ENCODE measurements at places on chromosomes 5 and 9.
A peak's percentile ranks its signal among the peaks of the same experiment; 100 is the strongest.

DNA sequence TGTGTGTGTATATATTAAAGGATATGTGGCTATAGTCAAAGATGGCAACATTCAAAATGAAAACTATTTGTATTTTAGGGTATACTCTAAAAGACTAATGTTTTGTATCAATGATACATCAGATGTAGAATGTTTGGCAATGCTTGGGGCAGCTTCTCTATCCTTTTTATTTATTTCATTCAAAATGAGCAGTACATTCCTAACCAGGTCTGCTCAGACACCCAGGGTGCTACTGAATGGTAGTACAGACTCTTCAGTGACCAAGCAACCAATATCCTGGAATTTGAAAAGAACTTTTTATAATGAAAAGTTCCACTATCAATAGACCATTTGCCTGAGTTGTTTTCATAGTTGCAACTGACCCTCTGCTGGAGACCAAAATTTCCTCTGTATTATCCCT is 23.9 kb downstream of the MEGF9 start:
- no peak for DNase-seq

GRCh38 chr9:131755541-131756198 is 15.8 kb upstream of the RAPGEF1 start:
- peak; percentile 94 for DNase-seq

- DNase-seq, result no peak
Measured at GRCh38 chr9:68708513-68708912, 3.5 kb downstream of the PIP5K1B start.

DNA sequence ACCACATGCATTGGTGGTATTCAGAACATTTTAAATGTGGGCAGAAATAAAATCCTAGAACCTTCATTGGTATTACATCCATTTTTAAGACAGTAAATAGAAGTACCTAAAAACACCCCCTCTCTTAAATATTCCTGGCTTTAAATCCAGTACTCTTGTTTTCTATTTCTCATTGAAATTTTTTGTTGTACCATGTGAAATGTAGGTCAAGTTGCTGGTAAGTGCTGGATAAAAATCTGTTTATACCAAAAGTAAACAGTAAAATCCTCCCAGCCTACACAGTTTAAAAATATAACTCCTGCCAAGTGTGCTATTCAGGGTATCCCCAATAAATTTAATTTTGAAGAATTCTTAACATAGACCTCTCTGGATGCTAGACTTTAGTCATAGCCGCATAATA is 75.0 kb upstream of the FST start:
- no peak for DNase-seq

- DNase-seq, result no peak
Measured at GRCh38 chr9:17699615-17700330, 120.9 kb downstream of the SH3GL2 start.

GRCh38 chr5:11234501-11234911 is 473.5 kb upstream of the DAP start:
- no peak for DNase-seq

GRCh38 chr9:87685871-87686519 is 39.9 kb upstream of the CTSL start:
- peak; percentile 39 for DNase-seq

DNA sequence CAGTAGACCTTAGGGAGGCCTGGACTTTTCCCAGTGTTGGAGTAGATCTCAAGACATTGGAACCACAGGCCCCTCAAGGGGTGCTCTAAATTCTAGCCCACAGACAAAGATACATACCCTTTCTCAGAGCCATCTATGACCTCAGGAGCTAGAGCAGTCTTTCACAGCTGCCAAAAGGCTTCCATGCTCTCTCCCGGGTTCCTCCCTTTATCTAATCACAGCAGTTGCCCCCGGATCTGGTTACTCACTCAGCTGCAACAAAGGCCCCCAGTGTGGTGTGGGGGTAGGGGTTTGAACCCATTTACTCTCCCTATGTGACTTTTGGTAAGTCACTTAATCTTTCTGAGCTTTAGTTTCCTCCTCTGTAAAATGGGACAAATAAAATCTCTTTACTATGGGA is 27.0 kb downstream of the POU4F3 start:
- DNase-seq, result no peak

- no peak for DNase-seq
Measured at GRCh38 chr5:32522429-32523143, 62.8 kb upstream of the SUB1 start.

DNA sequence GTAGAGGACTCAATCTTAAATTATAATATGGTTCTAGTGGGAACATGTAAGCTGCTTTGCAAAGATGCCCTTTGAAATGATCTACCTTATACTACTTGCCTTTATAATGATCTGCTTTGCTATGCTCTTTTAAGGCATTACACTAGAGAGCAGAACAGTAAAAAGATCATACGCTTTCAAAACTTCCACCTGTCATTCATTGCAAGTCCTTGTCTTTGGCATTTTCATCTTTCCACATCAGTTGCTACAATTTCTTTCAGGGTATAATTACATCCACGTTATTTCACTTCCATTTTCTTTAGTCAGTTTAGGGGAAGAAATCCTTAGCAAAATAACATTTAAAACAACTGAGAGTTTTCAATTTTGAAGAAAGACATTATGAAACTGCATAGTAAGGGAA is 80.3 kb downstream of the ACTBL2 start:
- no peak for DNase-seq

GRCh38 chr9:124776954-124777648 is at the start of gene OLFML2A:
TSS of gene OLFML2A (plus strand) at chr9:124777133. CDS start at chr9:124777271, 138 bp downstream.
- DNase-seq, result no peak

DNA sequence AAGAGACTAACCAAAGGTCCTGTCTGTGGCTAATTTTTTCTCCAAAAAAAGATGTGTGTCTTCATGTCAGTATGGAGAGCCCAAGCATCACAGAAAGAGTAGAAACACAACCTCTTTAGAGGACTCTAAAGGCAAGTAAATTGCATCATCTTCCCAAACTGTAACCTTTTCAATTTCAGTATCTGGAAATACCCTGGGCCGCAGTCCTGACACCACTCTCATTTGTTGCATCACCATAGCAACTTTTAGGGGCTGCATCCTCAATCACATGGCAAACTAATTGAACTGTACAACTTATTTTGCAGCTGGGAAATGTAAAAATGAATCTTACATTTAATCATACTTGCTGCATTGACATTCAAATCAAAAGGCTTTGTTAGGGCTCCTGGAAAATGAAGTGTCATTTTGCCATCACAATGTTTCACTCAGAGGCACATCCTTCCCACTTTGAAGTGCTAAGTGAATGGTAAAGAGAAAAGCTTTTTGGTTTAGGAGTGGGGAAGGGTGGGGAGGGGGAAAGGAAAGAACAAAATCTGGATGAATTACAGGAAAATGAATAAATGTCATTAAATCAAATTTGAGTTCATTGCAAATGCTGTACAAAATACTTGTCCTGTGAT is 60.6 kb upstream of the GRIA1 start:
- no peak for DNase-seq

DNA sequence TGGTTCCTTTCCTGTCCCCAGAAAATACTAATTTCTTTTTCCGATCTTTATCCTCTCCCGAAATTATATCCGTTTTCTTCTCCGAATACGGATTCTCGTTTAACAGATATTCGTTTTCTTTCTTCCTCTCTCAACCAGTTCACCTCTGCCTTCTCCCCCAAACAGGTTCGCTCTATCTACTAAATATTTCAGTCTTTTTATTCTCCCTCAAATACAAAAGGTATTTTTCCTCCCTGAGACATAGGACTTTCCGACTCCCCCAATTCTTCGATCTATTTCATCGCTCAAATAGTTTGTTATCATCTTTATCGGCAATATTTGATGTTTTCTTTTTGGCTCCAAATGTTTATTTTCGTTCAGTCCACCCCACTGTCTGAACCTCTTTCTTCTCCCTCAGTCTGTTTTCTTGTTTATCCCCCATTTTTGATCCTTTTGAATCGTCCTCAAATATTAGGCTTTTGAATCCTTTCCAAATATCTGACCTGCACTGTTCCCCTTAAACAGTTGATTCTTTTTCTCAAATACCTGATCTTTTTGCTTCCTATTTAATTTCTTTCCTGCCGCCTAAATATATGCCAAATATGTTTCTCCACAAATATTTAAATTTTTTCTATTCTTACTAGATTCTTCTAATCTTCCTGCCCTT is 4.4 kb downstream of the PITX1 start:
- DNase-seq, result no peak

DNA sequence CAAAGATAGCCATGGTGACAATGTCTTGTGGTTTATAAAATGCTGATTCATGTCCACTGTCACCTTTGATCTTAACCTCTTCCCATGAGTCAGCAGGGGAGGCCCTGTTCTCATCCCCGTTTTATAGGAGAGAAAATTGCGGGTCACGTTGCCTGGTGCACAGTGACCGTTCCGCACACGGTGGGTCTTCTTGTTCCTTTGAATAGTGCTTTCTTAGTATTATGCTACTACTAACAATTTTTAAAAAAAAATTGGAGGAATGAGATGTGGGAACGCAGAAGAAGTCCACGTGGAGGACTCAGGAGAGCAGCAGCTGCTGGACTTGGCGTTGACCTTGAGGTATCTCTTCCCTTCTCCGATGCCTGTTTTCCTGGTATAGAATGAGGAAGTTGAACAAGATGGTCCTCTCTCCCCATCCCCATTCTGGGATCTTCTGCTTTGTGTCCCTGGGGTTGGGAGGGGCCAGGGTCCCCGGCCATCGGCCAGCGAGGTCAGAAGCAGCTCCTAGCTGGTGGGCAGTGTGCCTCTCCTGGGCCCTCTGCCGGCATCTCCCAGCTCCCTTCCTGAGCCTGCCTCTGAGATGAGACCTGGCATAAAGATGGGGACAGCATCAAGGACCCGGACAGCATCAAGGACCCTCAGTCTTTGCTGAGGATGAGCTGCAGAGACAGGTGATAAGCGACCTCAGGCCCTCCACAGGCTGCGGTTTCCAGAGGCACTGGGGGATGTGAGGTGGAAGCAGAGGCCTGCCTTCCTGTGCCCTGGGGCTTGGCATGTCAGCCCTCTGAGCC is 143.9 kb downstream of the C9orf50 start:
- no peak for DNase-seq

- DNase-seq, result no peak
Measured at GRCh38 chr5:177966839-177967166, 29.2 kb downstream of the PROP1 start.

- no peak for DNase-seq
Measured at GRCh38 chr5:122341087-122341486, 29.1 kb downstream of the SNCAIP start.

GRCh38 chr9:98900244-98900643 is 43.5 kb upstream of the COL15A1 start:
- no peak for DNase-seq

DNA sequence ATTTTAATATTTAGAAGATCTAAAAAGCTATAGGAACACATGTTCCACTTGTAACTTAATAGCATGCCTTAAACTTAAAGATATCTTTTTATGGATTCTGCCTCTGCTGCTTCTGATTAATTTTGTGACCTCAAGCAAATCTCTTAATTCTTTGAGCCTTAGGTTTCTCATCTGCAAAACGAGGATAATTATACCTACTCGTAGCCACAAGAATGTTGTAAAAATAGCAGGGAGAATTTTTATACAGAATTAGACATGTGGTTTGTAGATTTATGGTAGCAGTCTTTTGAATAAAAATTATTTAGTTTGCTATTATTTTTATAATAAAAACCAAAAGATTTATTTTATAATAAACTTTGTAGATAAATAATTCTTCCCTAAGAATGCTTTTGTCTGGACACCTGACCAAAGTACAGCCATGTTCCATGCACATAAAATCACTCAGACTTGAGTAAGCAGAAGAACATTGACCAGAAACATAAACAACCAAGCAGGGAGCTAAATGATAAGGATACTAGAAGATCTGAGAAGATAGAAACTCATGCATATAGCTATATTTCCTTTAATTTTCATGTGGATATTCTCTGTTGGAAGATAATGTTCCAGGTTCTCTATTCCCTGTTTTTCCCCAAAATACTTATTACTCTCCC is 18.5 kb downstream of the C9orf85 start:
- DNase-seq, result no peak

- DNase-seq, result no peak
Measured at GRCh38 chr5:157819502-157820115, 39.3 kb downstream of the CLINT1 start.

- DNase-seq, result peak; percentile 69
Measured at GRCh38 chr5:78648359-78649210, at the start of gene LHFPL2. TSS of gene LHFPL2 (minus strand) at chr5:78648772. CDS start at chr5:78510213, 138,559 bp downstream.

DNA sequence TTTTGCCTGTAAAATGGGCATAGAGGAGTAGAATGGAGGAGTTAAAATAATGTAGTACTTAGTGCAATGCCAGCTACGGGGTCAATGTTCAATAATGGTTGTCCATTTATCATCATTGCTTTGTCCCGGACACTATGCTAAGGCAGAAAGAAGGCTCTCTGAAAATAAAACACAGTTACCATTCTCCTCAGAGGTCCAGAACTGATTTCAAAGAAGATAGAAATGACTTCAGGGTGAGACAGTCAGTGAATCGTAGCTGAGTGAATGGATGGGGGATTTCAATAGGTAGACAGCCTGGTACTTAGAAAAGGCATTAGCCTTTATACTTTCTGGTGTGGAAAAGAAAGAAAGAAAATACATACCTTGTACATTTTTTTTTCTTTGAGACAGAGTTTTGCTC is 1.2 kb upstream of the AK3 start:
- no peak for DNase-seq

DNA sequence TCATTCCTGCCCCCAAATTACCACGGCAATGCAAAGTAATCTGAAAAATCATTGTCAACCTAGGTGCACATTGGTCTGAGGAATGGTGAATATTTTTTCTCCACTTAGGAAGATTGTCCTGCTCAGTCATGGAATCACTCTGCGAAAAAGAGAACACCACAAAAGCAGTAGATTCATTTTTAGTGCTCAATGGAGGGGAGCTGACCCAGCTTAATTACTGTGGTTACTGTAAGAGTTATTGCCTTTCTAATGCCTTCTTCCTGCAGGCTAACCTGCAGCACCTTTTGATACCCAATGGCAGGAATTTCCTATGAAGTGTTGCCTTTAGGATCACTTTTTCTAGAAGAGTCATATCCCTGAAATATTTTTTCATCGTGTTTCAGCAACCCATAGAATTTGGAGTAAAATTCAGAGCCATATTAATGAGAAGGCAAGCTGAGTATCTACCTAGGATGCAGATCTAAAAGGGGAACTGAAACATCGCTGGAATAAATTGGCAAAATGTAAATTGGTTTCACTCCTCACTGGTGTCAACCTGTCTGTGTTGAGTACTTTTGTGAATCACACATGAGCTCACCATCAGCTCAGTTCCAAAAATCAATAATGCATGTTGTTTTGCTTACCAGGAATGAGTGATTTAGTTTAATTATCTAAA is 464.5 kb downstream of the CSNK1G3 start:
- DNase-seq, result no peak

GRCh38 chr5:100903039-100903887 is at the start of gene ST8SIA4:
TSS of gene ST8SIA4 (minus strand) at chr5:100903282. CDS start at chr5:100902955, 327 bp downstream.
- DNase-seq, result peak; percentile 93

- peak; percentile 67 for DNase-seq
Measured at GRCh38 chr9:117414906-117415331, at the start of gene ASTN2. TSS of gene ASTN2 (minus strand) at chr9:117415057. CDS start at chr9:117414938, 119 bp downstream.

GRCh38 chr5:169545762-169546161 is 37.8 kb upstream of the SPDL1 start:
- DNase-seq, result no peak

GRCh38 chr5:124252191-124252638 is 494.2 kb downstream of the ZNF608 start:
- no peak for DNase-seq
